ENCODE measurements at places on chromosomes 13 and 19.

DNA sequence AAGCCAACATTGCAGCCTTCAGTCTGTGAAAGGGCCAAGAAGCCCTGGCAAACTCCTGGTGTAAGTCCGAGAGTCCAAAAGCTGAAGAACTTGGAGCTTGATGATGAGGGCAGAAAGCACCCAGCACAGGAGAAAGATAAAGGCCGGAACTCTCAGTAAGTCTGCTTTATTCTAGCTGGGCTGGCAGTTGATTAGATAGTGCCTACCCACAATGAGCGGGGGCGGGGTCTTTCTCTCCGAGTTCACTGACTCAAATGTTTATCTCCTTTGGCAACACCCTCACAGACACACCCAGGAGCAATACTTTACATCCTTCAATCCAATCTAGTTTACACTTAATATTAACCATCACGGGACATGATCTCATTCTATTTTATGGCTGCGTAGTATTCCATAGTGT lies 1317.1 kb downstream of the SLITRK1 start:
- DNase-seq: no peak

DNA sequence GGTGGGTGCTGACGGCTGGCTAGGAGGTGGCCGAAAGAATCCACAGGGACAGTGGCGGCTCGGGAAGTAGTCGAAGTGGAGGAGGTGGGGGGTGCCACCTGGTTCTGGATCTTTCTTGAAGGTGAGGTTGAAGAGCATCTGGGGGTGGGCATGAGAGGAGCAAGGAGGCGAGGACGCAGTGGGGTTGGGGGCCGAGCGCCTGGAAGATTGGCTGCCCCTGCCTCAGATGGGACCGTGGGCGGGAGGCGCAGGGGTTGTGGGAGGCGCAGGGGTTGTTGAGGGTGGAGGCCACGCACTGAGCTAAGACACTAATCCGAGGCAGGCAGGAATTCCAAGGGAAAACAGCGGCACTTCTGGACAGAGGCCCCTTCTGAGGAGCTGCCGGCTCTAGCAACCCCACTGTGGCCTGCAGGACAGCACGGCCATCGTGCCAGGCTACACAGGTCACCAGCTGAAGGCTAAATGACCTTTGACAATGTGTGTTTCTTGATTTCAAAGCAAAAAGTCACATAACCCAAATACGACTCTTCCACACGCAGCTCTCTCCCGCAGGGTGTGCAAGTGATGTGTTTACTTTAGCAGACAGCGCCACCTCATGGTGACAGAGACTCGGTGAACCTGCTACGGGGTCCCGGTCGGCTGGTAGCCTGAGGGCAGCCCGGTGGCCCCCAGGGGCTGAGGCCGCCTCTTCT lies 44.1 kb upstream of the RANBP3 start:
- peak; percentile 67 for DNase-seq

DNA sequence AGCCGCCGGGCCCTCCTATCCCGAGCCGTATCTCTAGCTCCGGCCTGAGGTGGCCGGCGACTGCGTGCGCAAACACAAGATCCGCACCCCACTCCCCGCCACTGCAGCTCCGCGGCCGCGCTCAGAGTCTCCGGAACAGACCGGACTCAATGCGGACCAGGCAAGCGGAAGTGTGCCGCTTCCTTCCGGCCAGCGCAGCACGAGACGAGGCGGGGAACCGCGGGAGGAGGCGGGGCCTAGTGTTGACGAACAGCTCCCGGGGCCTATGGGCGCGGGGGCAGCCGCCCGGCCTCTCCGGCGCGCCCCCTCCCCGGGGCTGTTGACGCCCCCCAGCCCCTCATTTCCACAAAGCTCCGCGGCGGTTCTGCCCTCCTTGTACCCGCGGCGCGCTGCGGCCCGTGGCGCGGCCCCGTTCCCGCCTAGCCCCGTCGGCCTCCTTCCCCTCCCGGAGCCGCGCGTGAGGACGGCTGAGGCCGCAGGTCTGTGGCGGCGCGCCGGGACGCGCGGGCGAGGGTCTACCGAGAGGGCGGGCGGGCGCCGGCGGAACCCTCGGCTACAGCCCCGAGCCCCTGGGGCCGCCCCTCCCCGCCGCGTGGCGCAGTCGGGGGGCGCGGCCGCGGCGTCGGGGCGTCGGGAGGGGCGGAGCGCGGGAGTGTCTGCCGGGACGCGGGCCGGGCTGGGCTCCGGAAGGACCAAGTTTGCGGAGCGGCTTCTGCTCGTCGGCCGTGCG lies at the start of gene DPY19L3:
Gene DPY19L3 (plus strand): TSS at position 340 of the 730 bp plus-strand sequence. CDS start 2,484 bp downstream, outside the sequence.
- peak; percentile 99 for DNase-seq

GRCh38 chr19:5683177-5683886 lies 2.5 kb downstream of the HSD11B1L start:
- DNase-seq: no peak

- DNase-seq: peak; percentile 1
Measured at GRCh38 chr19:8206147-8207087, 2.8 kb upstream of the CERS4 start.

- no peak for DNase-seq
Measured at GRCh38 chr19:51771376-51772130, 10.6 kb downstream of the FPR2 start.

DNA sequence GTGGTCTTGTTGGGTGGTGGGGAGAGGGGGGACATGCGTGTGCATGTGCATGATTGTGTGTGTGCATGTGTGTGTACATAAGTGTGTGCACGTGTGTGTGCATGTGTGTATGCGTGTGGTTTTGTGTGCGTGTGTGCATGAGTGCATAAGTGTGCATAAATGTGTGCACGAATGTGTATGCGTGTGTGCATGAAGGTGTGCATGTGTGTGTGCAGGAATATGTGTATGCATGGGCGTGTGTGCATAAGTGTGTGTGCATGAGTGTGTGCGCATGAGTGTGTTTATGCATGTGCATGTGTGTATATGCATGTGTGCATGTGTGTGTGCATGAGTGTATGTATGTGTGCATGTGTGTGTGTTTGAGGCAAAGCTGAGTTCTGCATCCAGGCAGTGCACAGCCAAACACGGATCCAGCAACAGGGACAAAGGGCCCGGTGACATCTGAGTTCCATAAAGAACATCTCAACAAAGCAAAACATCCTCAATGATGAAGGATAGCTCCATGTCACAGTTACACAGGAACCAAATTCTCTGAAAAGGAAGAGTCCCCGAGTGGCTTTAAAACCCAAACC lies 86.0 kb upstream of the FARP1 start:
- no peak for DNase-seq

DNA sequence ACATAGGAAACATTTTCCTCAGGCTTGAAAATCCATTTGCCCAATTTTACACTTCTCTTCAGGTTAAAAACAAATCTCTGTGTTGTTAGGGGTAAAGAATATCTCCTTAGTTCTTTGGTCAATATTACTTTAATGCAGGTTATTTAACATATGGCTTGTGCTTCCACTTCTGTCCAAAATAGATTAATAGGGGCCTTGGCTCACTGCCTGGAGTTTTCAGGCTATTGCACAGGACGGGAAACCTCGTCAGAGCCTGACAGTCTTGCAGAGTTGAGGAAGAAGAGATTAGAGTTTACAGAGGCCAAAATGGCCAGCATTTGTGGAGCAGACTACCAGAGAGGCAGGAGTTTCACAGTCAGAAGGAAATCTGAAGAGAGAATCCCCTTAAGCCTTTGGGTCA lies 863.9 kb upstream of the GPC6 start:
- no peak for DNase-seq

DNA sequence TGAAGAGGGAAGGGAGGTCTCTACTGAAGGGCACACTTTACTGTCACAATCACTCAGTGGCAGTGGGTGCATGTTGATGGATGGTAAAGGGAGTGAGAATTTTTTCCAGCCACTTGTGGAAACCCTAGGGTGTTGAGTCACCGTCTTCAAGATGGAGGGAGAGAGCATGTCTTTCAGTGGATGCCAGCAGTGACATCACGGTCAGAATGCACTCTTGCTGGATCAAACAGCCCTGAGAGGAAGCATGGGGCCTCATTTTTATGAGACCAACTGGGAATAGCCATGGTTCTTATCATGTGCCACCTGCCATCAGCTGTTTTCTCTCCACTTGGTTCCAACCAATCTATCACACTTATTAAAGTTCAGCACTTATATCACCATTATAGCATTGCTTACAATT lies 182.5 kb downstream of the KCNRG start:
- no peak for DNase-seq

DNA sequence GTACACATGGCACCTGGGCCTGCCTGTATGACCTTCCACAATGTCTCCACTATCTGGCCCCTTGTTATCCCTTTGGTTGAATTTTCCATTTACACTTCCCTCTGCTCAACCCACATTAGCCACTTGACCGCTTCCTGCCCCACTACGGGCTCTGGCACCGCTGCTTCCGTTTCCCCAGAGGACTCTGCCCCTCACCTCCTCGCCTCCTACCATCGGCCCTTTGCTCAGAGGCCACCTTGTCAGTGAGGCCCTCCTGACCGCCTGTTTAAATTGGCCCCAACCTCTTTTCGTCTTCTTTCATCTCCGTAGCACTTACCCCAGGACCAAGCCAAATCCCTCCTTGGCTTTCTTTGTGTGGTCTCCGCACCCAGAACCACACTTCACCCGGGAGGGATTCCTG lies 47.4 kb downstream of the SOX1 start:
- DNase-seq: no peak

GRCh38 chr13:30191491-30192100 lies 115.8 kb downstream of the KATNAL1 start:
- peak; percentile 17 for DNase-seq
